Small intestine (tissue), 16 donors: ENCODE measurements at places on chromosomes 16 and 17. TPM values are rescaled to one million over a fixed set of nuclear protein-coding genes. Genes with fewer than 3 reads are reported as not detected.

- H3K4me3 ChIP-seq: no peak overlapping the region
- no peak overlapping the region for H3K27ac ChIP-seq
- DNase-seq: no peak
- no peaks in the 10 kb centered on the region for H3K27me3 ChIP-seq
- H3K36me3 ChIP-seq: peaks cover 54% of the 10 kb centered on the region
These were observed 126.3 kb downstream of the BANP start for GRCh38 chr16:88077328-88078108.

KRT39 gene
- 0.04 TPM for polyA plus RNA-seq

GRCh38 chr17:50347117-50347893, 1.4 kb downstream of the XYLT2 start:
- H3K4me1 ChIP-seq: peaks cover 3% of the 10 kb centered on the region
- H3K4me3 ChIP-seq: peak overlapping the region; percentile 95
- H3K36me3 ChIP-seq: peaks cover 19% of the 10 kb centered on the region
- no peak for DNase-seq
- no peak overlapping the region for H3K27ac ChIP-seq

- H3K27me3 ChIP-seq: no peaks in the 10 kb centered on the region
- H3K4me1 ChIP-seq: no peaks in the 10 kb centered on the region
- no peak overlapping the region for H3K4me3 ChIP-seq
- DNase-seq: no peak
These were observed 51.9 kb upstream of the CACNG3 start for GRCh38 chr16:24204150-24204665.

DNA sequence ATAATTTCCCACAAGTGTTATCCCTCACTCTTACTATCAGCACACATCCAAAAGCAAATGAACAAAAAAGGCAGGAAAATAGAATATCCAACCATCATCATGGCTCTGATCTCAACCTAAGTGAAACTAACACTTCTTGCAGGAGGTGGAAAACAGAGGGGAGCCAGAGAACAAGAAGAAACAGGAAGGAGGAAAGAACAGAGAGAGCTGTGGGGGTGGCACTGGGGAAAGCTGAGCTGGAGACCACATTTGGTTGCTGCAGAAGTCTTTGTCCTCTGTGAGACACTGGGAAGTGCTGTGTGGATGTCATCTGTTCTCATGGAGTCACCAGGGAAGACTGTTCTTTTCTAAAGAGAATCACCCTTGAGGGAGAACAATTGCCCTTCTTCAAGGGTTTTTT, 34.7 kb downstream of the GRB7 start:
- H3K27me3 ChIP-seq: no peaks in the 10 kb centered on the region
- peak overlapping the region; percentile 53 for H3K27ac ChIP-seq
- no peak for DNase-seq
- no peaks in the 10 kb centered on the region for H3K4me1 ChIP-seq

- no peaks in the 10 kb centered on the region for H3K27me3 ChIP-seq
- H3K27ac ChIP-seq: no peak overlapping the region
- no peak overlapping the region for H3K4me3 ChIP-seq
- no peaks in the 10 kb centered on the region for H3K4me1 ChIP-seq
- DNase-seq: no peak
These were observed 45.2 kb downstream of the SNX29 start for GRCh38 chr16:12021578-12022253.

DNA sequence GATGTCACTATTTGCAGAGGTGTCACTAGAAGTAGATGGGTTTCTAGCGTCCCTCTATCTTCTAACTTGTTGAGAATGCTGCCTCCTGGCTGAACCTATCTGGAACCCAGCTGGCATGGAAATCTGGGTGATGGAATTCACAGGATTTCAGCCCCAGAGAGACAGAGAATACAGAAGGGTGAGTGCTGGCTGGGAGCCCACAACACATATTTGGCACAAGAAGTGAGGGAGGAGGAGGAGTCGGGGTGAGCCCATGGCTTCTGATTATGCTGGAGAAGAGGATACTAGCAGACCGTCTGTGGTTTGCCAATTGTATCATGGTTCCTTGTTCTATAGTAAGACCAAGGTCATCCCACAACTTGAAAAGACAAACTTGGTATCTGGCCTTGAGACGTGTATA, 557.8 kb upstream of the SALL1 start:
- no peak overlapping the region for H3K4me3 ChIP-seq
- H3K4me1 ChIP-seq: no peaks in the 10 kb centered on the region
- DNase-seq: no peak
- H3K27ac ChIP-seq: no peak overlapping the region

- peaks cover 2% of the 10 kb centered on the region for H3K27me3 ChIP-seq
- no peaks in the 10 kb centered on the region for H3K4me1 ChIP-seq
- H3K4me3 ChIP-seq: no peak overlapping the region
- no peaks in the 10 kb centered on the region for H3K36me3 ChIP-seq
These were observed 13.8 kb downstream of the ARSG start for GRCh38 chr17:68305142-68305541.

AIPL1 gene
- not detected for polyA plus RNA-seq

DNA sequence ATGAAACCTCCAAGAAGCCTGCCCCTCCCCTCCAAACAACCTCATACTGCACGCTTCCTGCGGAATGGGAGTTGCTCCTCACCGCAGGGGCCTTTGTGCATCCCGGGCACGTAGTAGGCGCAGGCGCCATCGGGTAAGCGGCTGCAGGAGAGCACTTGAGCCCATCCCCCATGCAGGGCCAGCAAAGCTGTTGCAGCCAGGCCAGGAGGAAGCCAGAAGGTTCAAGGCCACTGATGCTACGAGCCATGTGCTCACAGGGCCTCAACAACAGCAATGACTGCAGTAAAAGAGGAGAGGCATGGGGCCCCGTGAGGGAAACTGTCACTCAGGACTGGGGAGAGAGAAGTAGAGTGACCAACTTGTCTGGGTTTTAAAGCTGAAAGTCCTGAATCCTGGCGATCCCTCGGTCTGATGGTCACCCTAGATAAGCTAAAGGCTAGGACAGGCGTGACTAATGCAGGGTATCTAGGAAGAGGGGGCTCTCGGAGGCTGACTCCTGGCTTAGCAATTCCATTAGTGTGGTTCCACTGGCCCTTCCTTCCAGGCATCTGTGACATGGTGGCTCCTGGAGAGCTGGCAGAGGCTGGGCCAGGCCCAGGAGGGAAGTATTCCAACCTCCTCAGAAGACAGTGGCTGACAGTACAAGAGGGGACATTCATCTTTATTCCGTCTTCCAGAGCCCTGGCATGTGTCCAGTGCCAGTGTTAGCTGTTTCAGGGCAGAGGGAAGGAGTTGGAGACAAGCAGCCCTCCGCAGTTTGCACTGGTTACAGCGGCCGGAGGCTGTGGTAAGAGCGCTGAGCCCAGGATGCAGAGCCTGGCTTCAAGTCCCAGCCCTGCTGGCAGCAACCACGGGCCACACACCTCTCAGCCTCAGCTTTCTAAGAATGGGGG, 20.8 kb downstream of the GOSR2 start:
- H3K4me3 ChIP-seq: no peak overlapping the region
- H3K4me1 ChIP-seq: peaks cover 2% of the 10 kb centered on the region
- peaks cover 33% of the 10 kb centered on the region for H3K36me3 ChIP-seq
- no peaks in the 10 kb centered on the region for H3K27me3 ChIP-seq
- peak; percentile 34 for DNase-seq

DNA sequence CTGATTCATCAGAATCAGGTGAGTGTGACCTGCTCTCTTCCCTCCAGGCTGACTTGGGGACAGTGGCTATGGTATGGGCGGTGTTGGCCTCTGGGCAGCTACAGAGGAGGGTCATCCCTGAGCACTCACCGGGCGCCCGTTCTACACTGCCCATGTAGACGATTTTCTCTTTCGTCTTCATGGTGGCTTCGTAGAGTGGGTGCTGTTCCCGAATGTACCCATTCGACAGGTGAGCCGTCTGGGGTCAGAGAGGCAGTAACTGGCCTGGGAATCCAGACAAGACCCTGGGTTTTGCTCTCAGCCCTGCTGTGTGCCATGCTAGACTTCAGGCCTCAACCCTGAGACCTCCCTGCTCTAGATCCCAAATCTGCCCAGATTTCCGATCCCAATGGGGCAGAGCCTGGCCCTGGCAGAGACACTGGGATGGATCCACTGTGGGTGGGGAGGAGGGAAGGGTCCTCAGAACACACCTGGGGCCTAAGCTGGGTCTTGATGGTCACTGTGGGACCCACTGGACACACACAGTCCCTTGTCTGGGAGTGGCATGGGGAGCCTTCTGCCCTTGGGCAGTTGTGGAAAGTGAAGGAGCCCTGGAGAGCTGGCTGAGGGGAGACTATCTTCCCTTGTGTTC, 13.2 kb downstream of the USP6 start:
- DNase-seq: no peak
- H3K27ac ChIP-seq: no peak overlapping the region
- H3K27me3 ChIP-seq: no peaks in the 10 kb centered on the region
- H3K4me3 ChIP-seq: no peak overlapping the region

GRCh38 chr16:27394516-27394915, 7.5 kb upstream of the IL21R start:
- no peak for DNase-seq
- H3K27me3 ChIP-seq: no peaks in the 10 kb centered on the region
- no peak overlapping the region for H3K27ac ChIP-seq
- H3K4me3 ChIP-seq: no peak overlapping the region
- H3K4me1 ChIP-seq: no peaks in the 10 kb centered on the region

DNA sequence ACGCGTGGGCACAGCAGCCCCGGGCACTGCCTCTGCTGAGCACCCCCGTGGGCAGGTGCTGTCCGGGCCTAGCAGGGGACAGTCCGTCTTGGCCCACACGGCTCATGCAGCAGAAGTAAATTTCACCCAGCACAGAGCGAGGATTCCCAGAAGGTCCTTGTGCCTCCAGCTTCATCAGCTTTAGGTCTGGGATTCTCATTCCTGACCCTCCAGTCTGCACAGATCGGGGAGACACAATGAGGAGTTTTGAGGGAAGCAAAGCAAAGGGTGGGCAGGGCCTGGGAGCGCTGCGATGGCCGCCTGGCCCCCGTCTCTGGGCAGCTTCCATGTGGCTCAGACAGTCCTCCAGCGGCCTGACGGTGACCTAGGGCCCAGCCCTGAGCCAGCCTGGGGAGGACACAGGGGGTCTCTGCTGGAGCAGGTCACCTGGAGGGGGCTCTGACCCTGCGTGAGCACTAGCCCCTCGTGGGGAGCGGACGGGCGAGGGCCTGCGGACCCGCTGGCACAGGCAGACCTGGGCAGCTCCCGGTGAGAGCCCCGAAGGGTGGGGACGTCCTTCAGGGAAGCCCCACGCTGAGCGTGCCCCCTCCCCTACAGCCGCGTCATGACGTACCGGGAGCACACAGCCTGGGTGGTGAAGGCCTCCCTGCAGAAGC, 30.7 kb upstream of the CHMP6 start:
- no peak for DNase-seq
- H3K4me1 ChIP-seq: no peaks in the 10 kb centered on the region
- H3K36me3 ChIP-seq: peaks cover 2% of the 10 kb centered on the region
- H3K4me3 ChIP-seq: no peak overlapping the region
- H3K27me3 ChIP-seq: no peaks in the 10 kb centered on the region
- no peak overlapping the region for H3K27ac ChIP-seq

- DNase-seq: no peak
- H3K27me3 ChIP-seq: no peaks in the 10 kb centered on the region
- no peak overlapping the region for H3K4me3 ChIP-seq
- no peaks in the 10 kb centered on the region for H3K36me3 ChIP-seq
- H3K27ac ChIP-seq: peak overlapping the region; percentile 63
These were observed 35.8 kb downstream of the PLCG2 start for GRCh38 chr16:81814751-81815428.

- DNase-seq: no peak
- peaks cover 58% of the 10 kb centered on the region for H3K4me1 ChIP-seq
- H3K36me3 ChIP-seq: no peaks in the 10 kb centered on the region
- H3K27me3 ChIP-seq: no peaks in the 10 kb centered on the region
These were observed 782 bp downstream of the POLR2A start for GRCh38 chr17:7484919-7485377.

DNA sequence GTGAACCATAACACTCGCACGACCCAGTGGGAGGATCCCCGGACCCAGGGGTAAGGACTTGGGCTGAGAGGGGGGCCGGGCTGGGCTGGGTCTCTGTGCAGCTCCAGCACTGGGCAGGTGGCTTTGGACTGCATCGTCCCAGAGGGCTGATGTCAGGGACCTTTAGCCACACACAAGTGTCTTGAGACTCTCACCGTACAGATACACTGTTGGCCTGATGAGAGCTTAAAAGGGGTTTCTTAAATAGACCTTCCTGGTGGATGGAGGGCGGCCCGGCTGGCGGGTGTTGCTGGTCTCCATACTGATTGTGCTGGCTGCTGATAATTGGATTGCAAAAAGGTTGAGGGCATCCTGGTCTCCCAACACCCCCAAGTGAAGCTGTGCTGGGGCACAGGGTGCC, 21.7 kb upstream of the CLEC18A start:
- peaks cover 10% of the 10 kb centered on the region for H3K36me3 ChIP-seq
- no peak overlapping the region for H3K27ac ChIP-seq
- no peak for DNase-seq

AOC2 gene
- polyA plus RNA-seq: 1.3 TPM

DNA sequence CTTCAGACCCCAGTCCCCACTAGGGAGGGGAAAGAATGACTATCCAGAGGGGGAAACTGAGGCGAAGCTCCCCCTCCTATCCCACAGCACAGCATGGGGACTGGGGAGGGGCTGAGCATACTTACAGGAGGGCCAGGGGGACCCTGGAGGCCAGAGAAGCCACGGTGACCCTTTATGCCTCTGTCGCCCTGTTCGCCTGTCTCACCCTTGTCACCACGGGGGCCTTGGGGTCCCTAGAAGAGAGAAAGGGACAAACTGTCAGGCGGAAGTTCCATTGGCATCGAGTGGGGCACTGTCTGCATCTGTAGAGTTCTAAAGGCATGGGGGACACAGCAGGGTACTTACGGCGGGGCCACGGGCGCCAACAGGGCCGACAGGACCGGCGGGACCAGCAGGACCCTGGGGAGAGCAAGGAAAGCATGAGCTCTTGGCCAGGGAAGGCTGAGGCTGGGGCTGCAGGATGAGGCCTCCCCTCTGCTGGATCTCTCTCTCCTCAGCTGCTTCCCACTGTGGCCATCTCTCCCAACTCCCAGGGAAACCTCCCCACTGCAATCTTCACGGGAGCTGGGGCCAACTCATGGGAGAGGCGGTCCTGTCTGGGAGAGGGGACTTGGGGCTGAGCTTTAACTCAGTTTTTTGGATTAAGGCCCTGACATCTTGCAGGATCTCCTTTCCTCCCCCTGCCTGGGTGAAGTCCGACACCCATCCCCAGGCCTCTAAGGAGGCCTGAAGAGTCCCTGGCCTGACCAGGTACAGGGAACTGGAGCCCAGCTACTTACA, 13.5 kb downstream of the COL1A1 start:
- no peak overlapping the region for H3K27ac ChIP-seq
- no peaks in the 10 kb centered on the region for H3K4me1 ChIP-seq
- no peak for DNase-seq
- H3K27me3 ChIP-seq: no peaks in the 10 kb centered on the region
- no peak overlapping the region for H3K4me3 ChIP-seq

- no peaks in the 10 kb centered on the region for H3K27me3 ChIP-seq
- no peaks in the 10 kb centered on the region for H3K36me3 ChIP-seq
- H3K4me3 ChIP-seq: no peak overlapping the region
- DNase-seq: no peak
- no peaks in the 10 kb centered on the region for H3K4me1 ChIP-seq
- H3K27ac ChIP-seq: no peak overlapping the region
These were observed 43.2 kb downstream of the AXIN2 start for GRCh38 chr17:65518256-65518655.

- no peaks in the 10 kb centered on the region for H3K27me3 ChIP-seq
- H3K4me1 ChIP-seq: no peaks in the 10 kb centered on the region
- no peak for DNase-seq
- no peak overlapping the region for H3K4me3 ChIP-seq
- no peak overlapping the region for H3K27ac ChIP-seq
These were observed 190.8 kb downstream of the SLC39A11 start for GRCh38 chr17:72901657-72902056.

- no peaks in the 10 kb centered on the region for H3K36me3 ChIP-seq
- no peak for DNase-seq
- H3K27ac ChIP-seq: no peak overlapping the region
- H3K27me3 ChIP-seq: no peaks in the 10 kb centered on the region
- H3K4me1 ChIP-seq: peaks cover 2% of the 10 kb centered on the region
These were observed 11.0 kb upstream of the WIPI1 start for GRCh38 chr17:68468334-68468733.

LRRC75A gene
- 48.1 TPM for polyA plus RNA-seq
